ENCODE measurements at places on chromosomes 5 and 9.

GRCh38 chr9:73906671-73907070 is 590.5 kb upstream of the RORB start:
- DNase-seq: no peak

GRCh38 chr5:163534492-163535094 is 29.2 kb downstream of the MAT2B start:
- no peak for DNase-seq

DNA sequence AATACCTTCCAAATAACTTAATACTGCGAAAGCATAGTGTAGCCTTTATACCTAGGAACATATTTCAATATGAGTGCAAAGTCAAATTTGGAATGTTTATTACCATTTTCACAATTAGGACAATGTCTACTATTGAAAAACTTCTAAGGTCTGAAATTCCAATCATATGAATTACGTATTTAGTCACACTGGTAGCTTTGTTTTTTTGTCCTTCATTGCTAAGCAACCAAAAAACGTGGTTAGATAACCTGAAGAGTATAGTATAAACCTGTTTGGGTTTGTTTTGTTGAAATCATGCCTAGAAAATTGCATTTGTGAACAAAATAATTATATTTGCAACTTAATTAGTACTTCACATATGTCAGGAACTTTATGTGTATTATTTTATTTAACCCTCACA is 134.2 kb downstream of the FBXO4 start:
- peak; percentile 25 for DNase-seq

DNA sequence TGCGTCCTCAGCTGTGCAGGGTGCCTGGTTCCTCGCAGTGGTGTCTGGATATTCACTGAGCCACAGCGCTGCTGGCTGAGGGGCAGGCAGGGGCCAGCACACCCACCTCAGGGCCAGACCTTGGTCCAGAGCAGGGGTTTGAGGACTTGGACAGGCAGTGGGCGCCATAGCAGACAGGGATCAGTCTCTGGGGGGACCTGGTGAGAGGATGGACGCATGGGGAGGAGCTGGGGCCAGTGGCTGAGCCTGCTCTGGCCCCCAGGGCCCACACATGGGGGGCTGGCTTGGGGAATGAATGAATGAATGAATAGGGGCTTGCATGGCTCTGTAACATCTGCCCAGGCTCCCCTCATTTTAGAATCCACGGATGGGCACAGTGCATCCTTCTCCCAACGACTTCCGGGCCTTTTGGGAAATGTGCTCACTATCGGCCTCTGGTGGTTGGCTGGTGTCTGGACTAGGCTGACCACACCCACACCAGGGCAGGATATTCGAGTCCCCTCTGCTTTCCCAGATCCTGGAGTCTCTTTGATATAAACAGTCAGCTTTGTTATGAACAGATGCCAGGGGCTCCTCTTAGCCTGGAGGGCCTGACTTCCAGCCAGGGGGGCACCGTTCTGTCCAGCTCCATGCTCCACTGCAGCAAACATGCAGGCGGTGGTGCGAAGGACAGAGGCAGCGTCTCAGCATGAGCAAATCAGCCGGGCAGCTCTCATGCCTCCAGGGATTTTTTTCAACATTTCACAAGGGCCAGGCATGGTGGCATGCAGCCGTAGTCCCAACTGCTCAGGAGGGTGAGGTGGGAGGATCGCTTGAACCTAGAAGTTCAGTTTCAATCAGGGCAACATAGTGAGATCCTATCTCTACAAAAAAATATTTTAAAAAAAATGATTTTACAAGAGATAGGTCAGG is 62.6 kb downstream of the NEK6 start:
- DNase-seq: peak; percentile 40

DNA sequence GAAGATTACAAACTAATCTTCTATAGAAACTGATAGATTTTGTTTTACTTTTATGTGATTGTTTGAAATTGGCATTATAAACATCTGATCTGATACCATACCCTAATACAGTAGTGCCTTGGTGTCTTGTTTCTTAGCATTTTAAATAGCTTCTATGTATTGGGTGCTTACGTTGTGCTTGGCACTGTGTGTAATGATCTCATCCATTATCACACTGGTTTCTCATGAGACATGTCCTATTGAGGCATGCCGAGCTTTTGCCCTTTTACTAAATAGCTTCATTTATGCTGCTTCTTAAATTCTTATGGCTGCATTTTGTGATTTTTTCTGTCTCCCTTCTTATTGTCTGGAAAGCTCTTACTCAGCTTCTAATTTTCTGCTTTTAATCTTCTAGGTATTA is 48.2 kb upstream of the TLR4 start:
- DNase-seq: no peak
